ENCODE measurements at places on chromosomes 7 and 10.

DNA sequence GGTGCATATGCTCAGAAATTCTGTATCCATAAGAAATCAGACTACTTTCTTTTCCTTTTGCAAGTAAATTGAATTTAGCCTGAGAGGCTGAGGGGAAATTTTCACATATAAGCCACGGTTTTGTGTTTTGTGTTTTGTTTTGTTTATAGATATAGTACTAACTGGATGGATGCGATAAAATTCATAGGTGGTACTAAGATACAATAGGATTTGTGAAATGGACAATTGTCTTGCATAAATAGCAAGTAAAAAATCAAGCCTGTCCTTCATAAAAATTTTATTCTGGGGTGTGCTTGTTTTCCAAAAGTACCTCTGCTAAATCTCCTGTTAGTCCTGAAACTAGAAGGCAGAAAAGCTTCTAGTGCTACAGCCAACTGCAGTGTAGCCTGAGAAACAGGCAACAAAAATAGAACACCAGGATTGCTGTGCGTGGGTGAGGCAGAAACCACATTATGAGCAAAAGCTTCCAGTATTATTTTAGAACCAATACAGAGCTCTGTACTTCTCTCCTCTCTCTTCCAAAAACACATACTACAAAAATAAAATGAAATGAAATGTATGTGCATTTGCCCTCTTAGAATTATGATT lies 634 bp upstream of the HDAC9 start:
- peak; percentile 82 for DNase-seq

DNA sequence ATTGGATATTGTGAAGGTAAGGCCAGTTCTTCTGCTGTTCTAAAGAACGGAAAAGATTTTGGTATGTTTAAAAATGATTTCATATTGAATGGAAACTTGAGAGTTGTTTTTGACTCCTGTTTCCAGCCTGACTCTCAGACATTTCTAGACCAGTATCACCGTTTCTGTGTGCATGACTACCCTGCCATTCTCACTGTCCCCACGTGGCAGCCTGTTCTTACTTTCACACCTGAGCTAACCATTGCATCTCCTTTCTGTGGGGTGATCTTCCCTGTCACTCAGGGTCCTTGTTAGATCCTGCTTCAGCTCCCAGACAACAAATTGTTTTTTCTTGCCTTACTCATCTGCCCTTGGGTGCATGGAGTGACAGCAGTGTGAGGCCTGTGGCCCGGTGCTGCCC lies 38.9 kb downstream of the GLRX3 start:
- DNase-seq = no peak

GRCh38 chr10:52526251-52526823 lies 212.3 kb downstream of the DKK1 start:
- DNase-seq = peak; percentile 55

DNA sequence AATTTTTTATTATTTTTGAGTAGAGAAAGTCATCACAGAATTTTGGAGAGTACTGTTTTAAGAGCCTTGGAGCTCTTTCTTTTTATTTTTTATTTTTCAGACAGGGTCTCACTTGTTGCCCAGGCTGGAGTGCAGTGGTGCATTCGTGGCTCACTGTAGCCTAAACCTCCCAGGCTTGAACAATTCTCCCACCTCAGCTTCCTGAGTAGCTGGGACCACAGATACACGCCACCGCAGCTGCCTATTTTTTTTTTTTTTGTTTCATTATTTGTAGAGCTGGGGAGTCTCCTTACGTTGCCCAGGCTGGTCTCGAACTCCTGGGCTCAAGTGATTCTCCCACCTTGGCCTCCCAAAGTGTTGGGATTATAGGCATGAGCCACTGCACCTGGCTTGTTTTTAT lies 10.6 kb downstream of the CPA4 start:
- DNase-seq = no peak

Measured in fibroblast of lung (primary cell).